ENCODE measurements at places on chromosomes 7 and 10.

DNA sequence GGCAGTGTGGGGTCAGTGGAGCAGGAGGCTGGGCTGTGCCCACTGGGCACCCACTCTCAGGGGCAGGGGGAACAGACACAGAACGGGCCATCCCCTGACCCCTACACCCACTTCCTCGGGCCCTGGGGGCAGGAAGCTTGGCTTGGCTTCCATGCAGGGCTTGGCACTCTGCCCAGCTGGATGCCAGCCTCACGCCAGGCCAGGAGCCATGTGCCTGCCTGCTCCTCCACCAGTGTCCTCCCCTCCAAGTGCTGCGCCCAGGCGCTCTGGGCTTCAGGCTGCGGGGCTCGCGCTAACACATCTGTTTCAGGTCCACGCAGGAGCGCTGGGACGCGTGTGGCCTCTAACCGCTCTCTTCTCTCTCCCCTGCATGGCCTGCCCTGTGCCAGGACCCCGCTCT, 12.7 kb downstream of the LDB3 start:
- DNase-seq: no peak

- no peak for DNase-seq
Observed at GRCh38 chr7:479115-479947, 40.3 kb downstream of the PDGFA start.

- no peak for DNase-seq
Observed at GRCh38 chr7:108094346-108094745, 35.8 kb downstream of the LAMB4 start.

GRCh38 chr7:128211626-128212025, 29.5 kb upstream of the LEP start:
- DNase-seq: no peak

GRCh38 chr7:71491336-71491735, 359.4 kb downstream of the GALNT17 start:
- DNase-seq: no peak

DNA sequence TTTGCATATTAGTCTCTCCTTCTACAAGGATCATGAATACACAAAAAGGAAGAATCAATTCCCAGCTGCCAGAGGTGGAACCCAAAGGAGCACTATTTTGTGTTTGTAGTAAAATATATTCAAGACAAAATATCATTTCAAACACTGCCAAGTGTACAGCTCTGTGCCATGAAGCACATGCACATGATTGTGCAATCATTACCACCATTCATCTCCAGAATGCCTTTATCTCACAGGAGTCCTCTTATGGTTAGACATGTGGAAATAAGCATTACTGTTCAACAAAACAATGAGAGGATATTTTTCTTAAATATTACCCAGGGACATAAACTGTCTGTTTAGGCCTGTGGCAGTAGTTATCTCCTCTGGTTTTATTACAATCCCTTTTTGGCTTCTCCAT, 151.4 kb upstream of the PPP1R3A start:
- no peak for DNase-seq

DNA sequence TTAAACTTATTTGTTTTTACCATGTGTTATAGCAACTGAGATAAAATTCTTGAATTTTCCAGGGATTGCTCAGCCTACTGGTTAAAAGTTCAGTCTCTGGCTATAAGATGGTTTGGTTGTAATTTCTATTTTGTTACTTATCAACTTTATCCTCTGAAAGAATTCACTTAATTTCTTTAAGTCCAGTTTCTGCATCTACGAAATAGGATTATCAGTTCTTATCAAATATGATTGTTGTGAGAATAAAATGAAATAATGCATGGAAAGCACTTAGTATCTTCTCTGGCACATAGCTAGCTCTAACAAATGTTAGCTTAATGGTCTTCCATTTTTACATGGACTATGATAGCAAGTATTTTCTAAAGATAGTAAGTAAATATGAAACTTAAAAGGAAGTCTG, 53.3 kb downstream of the SEMA3D start:
- DNase-seq: no peak

DNA sequence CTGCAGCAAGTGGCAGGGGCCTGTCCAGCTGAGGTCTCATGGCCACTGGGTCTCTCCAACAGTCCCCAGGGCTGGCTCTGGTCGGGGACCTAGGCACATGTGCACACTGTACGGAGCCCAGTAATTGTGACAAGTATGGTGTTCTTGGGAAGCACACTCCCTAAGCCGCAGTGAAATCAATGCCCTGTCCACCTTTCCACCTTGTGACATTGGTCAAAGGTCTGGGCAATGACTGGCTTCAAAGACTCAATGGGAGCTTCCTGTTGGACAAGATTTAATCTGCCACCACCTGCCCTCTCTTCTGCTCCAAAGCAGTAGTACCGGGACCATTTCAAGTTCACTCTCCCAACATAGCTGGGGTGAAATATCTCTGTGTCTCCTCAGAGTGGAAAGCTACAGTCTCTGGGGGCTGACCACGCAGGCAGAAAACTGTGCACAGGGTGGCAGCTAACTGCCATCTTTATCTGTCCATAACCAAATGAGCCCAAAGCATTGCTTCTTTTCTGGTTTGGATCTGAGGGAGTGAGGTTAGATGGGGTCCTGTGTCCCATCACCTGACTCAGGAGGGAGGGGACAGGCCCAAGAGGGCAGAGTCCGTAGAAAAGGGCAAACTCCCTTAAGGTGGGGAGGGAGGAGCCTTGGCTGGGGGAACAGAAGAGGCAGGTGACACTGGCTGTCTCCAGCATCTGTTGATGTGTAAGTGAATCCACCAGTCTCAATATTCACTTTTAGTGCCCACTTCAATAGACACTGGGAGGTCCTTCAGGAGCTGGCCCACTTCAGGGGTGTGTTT, 307.7 kb downstream of the TNS3 start:
- DNase-seq: no peak

Measured in activated CD8-positive, alpha-beta memory T cell treated with anti-CD3 and anti-CD28 coated beads, Interleukin-2, amount 50 U/mL, for 48 hours (primary cell).